ENCODE measurements at places on chromosomes 3 and 15.
A peak's percentile ranks its signal among the peaks of the same experiment; 100 is the strongest.

GRCh38 chr15:58977887-58978286 is 9.6 kb upstream of the RNF111 start:
- no peak overlapping the region for H3K4me3 ChIP-seq
- H3K27me3 ChIP-seq: no peaks in the 10 kb centered on the region
- no peak overlapping the region for H3K27ac ChIP-seq
- no peak for DNase-seq

- H3K27ac ChIP-seq: peak overlapping the region; percentile 39
- no peaks in the 10 kb centered on the region for H3K27me3 ChIP-seq
- no peaks in the 10 kb centered on the region for H3K36me3 ChIP-seq
- DNase-seq: no peak
- no peaks in the 10 kb centered on the region for H3K4me1 ChIP-seq
These were observed 378.7 kb upstream of the TGFBR2 start for GRCh38 chr3:30227571-30228301.

DNA sequence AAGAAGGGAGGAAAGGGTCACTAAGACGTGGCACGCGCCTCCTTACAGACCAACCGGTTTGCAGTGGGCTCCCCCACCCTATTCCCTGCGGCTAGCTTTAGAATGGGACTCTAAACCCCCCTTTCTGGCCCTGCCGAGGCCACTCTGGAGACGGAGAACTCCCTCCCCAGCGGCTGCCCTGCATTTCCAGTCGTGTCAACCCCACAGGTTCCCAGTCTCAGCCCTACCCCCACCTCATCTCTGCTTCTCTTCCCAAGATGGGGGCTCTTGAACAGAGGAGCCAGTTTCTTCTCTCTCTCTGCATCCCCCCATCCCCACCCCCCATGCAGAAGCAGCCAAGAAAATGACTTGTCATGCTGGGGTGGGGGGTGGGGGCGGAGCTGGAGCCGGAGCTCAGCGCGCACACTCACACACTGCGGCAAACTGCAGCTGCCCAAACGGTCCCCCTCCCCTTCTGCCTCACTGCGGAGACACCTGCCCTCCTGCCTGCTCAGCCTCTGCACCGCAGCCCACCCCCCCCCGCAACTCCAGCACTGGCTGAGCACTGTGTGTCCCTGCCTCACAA is 871 bp downstream of the MAP1A start:
- peak overlapping the region; percentile 46 for H3K4me3 ChIP-seq
- DNase-seq: no peak
- no peaks in the 10 kb centered on the region for H3K4me1 ChIP-seq
- no peaks in the 10 kb centered on the region for H3K27me3 ChIP-seq

GRCh38 chr3:131702146-131702545 is 199.4 kb upstream of the MRPL3 start:
- DNase-seq: no peak
- H3K27ac ChIP-seq: no peak overlapping the region
- H3K36me3 ChIP-seq: no peaks in the 10 kb centered on the region
- no peaks in the 10 kb centered on the region for H3K27me3 ChIP-seq

GRCh38 chr3:10332481-10333348 is 11.8 kb upstream of the SEC13 start:
- H3K27ac ChIP-seq: no peak overlapping the region
- H3K27me3 ChIP-seq: no peaks in the 10 kb centered on the region
- no peak overlapping the region for H3K4me3 ChIP-seq
- H3K36me3 ChIP-seq: no peaks in the 10 kb centered on the region

GRCh38 chr3:30476368-30477084 is 129.9 kb upstream of the TGFBR2 start:
- no peak overlapping the region for H3K27ac ChIP-seq
- H3K36me3 ChIP-seq: no peaks in the 10 kb centered on the region
- no peaks in the 10 kb centered on the region for H3K4me1 ChIP-seq
- no peak for DNase-seq
- no peaks in the 10 kb centered on the region for H3K27me3 ChIP-seq

DNA sequence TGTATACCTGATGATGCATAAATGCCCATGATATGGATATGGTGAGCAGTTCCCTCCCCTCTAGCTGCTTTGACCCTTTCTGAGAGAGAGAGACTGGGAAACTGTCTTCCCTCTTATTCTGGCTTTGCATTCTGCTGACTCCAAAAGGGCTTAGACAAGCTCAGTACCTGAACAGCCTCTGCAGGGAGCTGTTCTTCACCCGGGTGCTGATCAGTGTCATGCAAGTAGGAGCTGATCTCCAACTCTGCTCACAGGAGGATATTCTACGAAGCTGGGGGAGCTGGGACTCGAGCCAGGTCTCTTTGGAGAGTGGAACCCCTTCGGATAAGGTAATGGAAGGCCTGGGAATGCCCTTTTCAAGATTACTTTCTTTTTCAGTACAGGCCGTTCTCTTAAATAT is 237.1 kb downstream of the RYR3 start:
- no peaks in the 10 kb centered on the region for H3K36me3 ChIP-seq
- H3K4me1 ChIP-seq: no peaks in the 10 kb centered on the region
- H3K4me3 ChIP-seq: no peak overlapping the region
- no peak overlapping the region for H3K27ac ChIP-seq

- H3K27me3 ChIP-seq: no peaks in the 10 kb centered on the region
- no peak overlapping the region for H3K4me3 ChIP-seq
- H3K27ac ChIP-seq: no peak overlapping the region
- H3K36me3 ChIP-seq: no peaks in the 10 kb centered on the region
- H3K4me1 ChIP-seq: no peaks in the 10 kb centered on the region
These were observed 98.6 kb downstream of the MECOM start for GRCh38 chr3:169564883-169565282.

GRCh38 chr15:91151781-91152563 is 51.9 kb downstream of the SV2B start:
- DNase-seq: no peak
- no peaks in the 10 kb centered on the region for H3K4me1 ChIP-seq
- H3K27me3 ChIP-seq: no peaks in the 10 kb centered on the region
- H3K27ac ChIP-seq: no peak overlapping the region
- H3K36me3 ChIP-seq: no peaks in the 10 kb centered on the region

DNA sequence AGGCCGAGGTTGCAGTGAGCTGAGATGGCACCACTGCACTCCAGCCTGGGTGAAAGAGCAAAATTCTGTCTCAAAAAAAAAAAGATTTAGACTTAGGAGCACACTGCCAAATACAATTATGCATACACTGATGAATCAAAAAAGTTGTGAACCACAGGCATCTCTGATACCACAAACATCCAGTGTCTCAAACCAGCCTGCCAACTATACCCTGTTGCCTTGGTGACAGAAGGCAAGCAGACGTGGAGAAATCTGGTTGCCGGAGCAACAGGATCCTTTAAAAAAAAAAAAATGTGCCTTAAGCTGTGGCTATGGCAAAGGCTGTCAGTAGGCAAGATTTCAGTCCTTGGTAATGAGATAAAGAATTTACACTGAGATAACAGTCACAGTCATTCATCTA is 202.3 kb downstream of the NEK10 start:
- no peak overlapping the region for H3K4me3 ChIP-seq
- H3K36me3 ChIP-seq: no peaks in the 10 kb centered on the region
- DNase-seq: no peak
- H3K27ac ChIP-seq: no peak overlapping the region
- H3K4me1 ChIP-seq: no peaks in the 10 kb centered on the region

- DNase-seq: no peak
- H3K27me3 ChIP-seq: no peaks in the 10 kb centered on the region
- no peaks in the 10 kb centered on the region for H3K36me3 ChIP-seq
- no peak overlapping the region for H3K27ac ChIP-seq
These were observed 88.2 kb downstream of the PLOD2 start for GRCh38 chr3:146072824-146073223.

All from breast epithelium (tissue), 4 donors.